ENCODE measurements at places on chromosomes 13 and 19.

- DNase-seq, result no peak
Measured at GRCh38 chr13:76644906-76645305, 241.3 kb downstream of the KCTD12 start.

- DNase-seq, result no peak
Measured at GRCh38 chr19:47631681-47632446, 22.9 kb downstream of the BICRA start.

GRCh38 chr19:28349604-28350003, 863.3 kb downstream of the UQCRFS1 start:
- DNase-seq, result no peak

DNA sequence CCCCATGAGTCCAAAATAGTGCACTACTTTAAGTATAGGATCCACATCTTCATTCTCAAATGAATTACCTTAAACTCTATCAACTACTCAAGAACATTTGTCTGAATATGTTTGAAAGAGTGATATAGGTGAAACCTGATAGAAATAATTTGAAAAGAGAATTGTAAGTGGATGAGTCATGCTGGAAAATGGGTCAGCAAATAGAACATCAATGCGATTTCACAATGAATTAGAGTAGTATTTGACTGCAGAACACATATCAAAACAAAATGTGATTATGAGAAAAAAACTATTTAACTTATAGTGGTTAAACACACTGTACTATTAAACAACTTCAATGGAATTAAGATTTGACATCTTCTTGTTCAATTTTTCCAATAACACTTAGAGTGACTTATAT, 300.6 kb upstream of the KLHL1 start:
- DNase-seq, result no peak

GRCh38 chr13:31227870-31228269, 28.1 kb downstream of the B3GLCT start:
- DNase-seq, result no peak

Measured in CD4-positive, alpha-beta T cell treated with Interferon gamma for 1 hour (primary cell).